ENCODE measurements at places on chromosomes 12 and 14.

- DNase-seq, result no peak
Measured at GRCh38 chr12:12158858-12159257, 88.1 kb downstream of the BCL2L14 start.

DNA sequence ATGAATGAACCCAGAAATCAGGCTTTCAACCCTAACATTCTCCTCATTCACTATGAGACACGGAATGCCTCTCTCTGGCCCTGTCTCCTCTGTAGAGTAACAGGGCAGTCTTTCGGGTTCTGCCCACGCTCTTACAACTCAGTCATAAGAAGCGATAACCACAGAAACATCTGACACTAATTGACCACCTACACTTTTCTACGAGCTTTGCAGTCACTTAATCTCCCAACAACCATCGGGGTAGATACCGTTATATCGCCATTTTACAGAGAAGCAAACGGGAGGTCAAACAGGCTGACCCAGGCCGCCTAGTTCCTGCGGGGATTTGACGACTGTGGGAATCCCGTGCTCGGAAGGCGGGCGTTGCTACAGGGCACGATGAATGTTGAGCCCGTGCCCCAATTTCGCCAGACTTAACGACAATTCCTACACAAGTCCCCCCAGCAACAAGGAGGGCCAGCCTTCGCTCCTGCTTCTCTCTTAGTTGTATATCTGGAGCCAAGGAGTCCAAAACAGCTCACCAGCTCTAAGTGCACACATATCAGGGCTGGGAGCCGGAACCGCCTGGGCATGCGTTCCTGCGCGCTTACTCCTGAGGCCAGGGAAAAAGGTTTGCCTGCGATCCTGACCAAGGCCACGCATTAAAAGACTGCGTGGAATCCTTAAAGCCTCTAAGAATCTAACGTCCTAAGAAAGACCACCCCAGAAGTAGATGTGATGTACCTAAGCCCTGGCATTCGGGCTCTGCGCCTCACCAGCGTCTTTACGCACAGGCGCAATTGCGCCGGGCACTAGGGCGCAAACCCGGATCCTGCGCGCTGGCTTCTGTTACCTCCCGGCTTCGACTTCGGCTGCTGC is 38.7 kb upstream of the TBX5 start:
- DNase-seq, result no peak

DNA sequence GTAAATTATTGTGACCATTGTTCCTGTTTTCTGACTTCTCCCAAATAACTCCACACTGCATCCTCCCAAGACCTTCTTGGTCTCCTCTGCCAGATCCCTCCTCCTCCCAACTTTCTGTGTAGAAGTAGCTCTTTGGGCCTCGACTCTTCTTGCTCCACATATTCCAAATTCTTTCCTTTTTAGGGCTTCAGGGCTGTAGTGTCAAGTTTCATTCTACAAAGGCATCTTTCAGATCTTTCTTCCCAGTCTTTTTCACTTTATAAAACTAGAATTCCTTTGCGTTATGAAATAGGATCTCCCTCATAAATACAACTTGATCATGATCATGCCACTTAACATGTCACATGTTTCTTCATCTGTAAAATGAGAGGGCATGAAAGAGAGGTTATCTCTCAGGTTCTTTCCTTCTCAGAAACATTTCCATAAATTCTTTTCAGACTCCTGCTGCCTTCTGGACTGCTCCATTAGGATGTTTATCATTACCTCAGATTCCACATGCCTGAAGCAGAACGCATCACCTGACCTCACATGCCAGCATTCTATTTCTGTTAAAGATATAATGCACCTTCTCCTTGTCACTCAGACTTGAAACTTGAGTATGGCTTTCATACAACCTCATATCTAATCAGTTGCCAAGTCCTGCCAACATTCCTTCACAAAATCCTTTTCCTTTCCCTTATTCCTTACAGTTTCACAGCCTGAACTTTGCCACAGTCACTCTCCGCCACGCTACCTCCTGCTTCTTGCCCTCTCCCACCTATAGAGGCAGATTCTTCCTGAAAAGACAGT is 8.5 kb downstream of the SLC38A1 start:
- DNase-seq, result no peak

DNA sequence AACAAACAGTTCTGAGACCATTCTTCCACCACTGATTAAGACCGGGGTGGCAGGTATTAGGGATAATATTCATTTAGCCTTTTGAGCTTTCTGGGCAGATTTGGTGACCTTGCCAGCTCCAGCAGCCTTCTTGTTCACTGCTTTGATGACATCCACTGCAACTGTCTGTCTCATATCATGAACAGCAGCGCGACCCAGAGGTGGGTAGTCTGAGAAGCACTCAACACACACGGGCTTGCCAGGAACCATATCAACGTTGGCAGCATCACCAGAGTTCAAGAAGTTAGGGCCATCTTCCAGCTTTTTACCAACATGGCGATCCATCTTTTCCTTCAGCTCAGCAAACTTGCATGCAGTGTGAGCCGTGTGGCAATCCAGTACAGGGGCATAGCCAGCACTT is 16.9 kb downstream of the AEBP2 start:
- no peak for DNase-seq

GRCh38 chr12:105831372-105831771 is 307.4 kb downstream of the NUAK1 start:
- no peak for DNase-seq

- DNase-seq, result no peak
Measured at GRCh38 chr14:93343797-93344196, 3.2 kb upstream of the COX8C start.

Data from activated CD4-positive, CD25-positive, alpha-beta regulatory T cell treated with anti-CD3 and anti-CD28 coated beads, Interleukin-2, amount 50 U/mL, for 16 hours (primary cell).